ENCODE measurements at places on chromosomes 3 and 15.
A peak's percentile ranks its signal among the peaks of the same experiment; 100 is the strongest.

DNA sequence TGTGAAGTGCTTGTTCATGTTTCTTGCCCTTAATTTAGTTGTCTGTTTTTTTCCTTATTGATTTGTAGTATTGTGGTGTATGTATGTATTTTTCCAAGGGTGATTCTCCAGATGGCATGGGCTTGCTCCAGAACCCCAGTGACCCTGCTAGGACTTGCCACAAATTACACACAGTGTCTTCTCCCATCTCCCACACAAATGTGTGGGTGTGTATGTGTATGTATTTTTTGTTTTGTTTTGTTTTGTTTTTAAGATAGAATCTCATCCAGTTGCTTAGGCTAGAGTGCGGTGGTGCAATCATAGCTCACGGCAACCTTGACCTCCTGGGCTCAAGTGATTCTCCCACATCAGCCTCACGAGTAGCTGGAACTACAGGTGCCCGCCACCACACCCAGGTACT lies 36.2 kb upstream of the ARID3B start:
- DNase-seq = no peak

- DNase-seq = peak; percentile 68
These were observed 55.3 kb upstream of the CA12 start for GRCh38 chr15:63436872-63437375.

DNA sequence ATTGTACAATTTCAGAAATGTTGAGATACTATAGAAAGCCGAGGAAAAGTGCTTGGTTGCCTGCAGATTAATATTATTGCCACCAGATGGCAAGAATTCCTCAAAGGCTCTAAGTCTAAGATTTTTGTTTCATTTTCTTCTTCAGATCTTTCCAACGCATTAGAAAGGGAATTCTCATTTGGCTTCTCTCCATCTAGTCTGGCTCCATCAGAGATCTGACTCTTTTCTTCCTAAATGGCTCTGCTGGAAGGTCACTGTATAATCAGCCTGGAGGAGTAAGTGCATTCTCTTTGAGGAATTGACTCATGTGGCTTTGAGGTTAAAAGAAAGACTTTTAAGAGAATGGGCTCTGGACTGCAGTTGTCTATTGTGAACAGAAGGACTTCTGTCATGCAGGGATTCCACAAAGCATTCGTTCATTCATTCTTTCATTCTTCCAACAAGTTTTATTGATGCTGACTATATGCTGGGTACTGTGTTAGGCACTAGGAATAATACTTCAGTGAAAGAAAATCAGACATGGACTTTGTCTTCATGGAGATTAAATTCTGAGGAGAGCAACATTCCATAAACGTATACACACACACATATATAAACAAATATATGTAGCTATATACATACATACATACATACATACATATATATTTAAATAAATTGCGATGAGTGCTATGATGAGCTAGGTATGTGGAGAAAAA lies 55.3 kb downstream of the SLC28A2 start:
- peak; percentile 35 for DNase-seq

- DNase-seq = no peak
These were observed 28.8 kb upstream of the TM4SF1 start for GRCh38 chr3:149406244-149406752.

- peak; percentile 54 for DNase-seq
These were observed 377.3 kb downstream of the MECOM start for GRCh38 chr3:169286214-169286613.

DNA sequence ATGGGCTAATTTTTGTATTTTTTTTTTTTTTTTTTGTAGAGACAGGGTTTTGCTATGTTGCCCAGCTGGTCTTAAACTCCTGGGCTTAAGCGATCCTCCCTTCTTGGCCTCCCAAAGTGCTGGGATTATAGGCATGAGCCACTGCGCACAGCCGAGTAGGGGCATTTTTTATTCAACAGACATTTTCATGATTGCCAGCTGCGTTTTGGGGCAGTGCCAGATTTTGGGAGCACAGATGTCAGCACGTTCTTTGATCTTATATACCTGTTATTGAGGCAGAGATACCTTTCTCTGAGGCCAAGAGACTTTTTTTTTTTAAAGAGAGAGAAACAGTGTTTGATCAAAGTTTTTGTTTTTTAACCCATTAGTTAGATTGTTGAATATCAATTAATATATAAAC lies 16.8 kb downstream of the NEO1 start:
- DNase-seq = no peak

GRCh38 chr3:9767418-9767817 lies 2.3 kb downstream of the CAMK1 start:
- DNase-seq = no peak

DNA sequence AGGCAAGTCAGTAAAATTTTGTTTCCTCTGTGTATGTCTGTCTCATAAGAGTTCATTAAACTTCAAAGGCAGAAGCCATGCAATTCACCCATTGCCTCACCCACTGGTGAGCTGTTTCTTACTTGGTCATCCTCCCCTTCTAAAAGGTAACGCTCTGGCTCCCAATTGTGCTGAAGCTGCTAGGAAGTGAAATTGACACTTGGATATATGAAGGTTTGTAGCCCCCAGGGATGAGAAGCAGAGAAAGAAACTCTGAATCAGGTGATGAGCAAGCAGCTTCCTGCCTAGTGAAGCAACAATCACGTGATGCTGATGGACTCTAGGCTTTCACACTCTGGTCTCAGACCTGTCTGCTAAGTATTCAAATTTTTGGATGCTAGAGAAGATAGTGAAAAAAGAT lies 70.7 kb downstream of the CD200R1L start:
- DNase-seq = peak; percentile 98

GRCh38 chr3:194313560-194314387 lies 37.4 kb downstream of the CPN2 start:
- DNase-seq = no peak

DNA sequence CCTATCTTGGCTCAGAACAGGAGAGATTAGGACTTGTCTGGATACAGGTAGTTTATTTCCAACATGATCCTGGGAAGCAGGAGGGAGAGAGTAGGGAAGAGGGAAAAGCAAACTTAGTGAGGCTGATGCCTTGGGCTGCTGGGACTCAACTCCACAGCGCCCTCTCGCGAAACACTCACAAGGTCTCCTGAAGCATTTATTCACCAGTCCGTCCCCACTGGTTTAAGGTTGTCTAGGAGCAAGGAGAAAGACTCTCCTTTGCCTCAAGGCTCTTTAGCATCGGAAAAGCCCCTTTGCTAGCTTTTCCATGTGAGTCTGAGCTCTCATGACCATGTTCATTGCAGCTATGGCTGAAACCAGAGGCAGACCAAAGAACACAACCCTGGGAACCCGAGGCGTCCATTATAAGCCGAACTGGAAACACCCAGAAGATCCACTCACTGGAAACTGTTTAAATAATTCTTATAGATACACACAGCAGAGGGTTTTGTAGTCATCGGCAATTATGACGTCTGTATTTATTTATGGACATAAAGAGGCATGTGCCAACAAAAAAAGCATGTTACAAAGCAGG lies 244.5 kb downstream of the CD47 start:
- peak; percentile 84 for DNase-seq

GRCh38 chr15:57421551-57421950 lies 45.2 kb downstream of the CGNL1 start:
- no peak for DNase-seq

DNA sequence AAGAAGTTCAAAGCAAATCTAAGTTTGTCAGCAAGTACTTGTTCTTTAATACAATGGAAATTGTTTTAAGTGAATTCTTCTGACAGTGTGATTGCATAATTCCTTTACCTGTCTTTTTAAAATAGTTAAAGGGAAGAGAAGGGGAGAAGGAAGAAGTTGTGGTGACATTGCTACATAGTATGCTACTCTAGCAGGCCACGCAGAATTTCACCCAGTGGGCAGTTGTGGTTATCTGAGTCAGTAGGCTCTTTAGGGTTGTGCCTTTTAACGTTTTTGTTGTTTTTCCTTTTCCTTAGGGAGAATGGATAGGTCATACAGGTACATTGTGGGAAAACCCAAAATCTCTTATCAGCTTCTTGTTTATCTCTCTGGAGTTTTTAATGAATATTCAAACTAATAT lies 40.4 kb downstream of the KIF15 start:
- DNase-seq = no peak

DNA sequence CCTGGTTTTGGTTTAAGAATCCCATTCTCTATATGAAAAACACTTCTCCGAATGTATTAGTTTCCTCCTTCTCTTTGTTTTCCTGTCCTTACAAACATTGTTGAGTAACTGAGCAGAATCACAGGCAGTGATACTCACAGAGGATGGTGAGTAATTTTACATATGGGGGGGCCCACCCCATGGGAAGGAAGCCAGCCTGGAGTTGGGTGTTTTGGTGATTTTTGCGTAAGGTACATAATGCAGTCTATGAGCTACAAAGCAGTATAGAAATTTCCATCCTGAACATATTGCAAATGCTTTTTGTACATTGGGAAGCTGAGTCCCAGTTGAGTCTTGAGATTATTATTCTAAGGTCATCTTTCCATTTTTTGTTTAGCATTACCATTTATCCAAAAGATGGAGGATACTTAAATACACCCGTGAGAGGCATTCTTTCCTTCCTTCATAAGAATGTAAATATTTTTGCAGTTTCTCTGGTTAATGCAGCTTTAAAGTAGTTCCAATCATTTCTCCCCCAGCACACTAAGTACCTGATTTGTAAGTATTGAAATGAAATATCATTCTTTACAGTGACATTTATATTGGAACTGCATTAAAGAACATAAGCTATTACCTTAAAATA lies 476.8 kb downstream of the AGBL1 start:
- peak; percentile 70 for DNase-seq

GRCh38 chr3:901953-902778 lies 190.7 kb upstream of the CNTN6 start:
- peak; percentile 22 for DNase-seq

GRCh38 chr3:170679190-170679589 lies 93.3 kb upstream of the SLC7A14 start:
- DNase-seq = peak; percentile 27

DNA sequence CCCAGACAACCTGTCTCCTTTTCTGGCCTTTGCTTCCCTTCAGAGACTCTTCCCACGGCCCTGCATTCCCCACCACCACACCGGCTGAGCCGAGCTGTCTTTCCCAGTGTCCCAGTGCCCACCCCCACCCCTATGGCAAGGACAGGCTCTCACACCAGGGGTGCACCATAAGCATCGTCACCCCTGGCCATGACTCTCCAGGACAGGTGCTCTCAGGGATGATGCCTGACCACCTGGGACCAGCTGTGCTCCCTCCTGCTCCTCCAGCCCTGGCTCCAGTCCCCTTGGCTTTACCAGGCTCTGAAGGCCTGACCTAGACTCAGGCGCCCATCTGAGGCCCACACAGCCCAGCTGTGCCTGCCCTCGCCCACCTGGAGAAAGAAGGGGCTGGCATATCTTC lies 17.6 kb upstream of the SEMA3F start:
- no peak for DNase-seq

DNA sequence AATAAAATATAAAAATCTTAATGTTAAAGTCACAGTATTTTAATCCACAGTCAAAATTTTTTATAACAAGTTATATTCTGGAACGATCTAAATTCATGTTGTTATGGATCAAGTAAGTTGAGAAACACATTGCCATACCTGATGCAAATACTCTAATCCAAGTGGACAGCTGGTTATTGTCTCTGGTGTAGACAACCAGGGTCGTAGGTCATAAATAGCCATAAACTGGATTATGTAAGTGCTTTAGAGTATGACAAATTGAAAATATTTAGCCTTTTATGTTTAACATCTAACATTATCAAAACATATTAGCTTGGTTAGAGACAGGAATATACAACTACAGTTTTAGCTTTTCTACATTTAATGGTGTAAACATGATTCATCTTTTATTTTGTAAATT lies 53.0 kb downstream of the PLSCR2 start:
- DNase-seq = no peak
